ENCODE measurements at places on chromosomes 7 and 10. TPM values are rescaled to one million over a fixed set of nuclear protein-coding genes. Genes with fewer than 3 reads are reported as not detected.

Gene KNDC1
- total RNA-seq: not detected

Gene CDH23
- total RNA-seq: not detected

Gene AGBL3
- 3.5 TPM for total RNA-seq

Gene LGI1
- total RNA-seq: not detected

Gene TMEM176A
- not detected for total RNA-seq

Gene RBM20
- 0.36 TPM for total RNA-seq

Gene FKBP14
- total RNA-seq: 31.1 TPM

Gene SFMBT2
- 0.20 TPM for total RNA-seq

Gene CRYGN
- total RNA-seq: not detected

Gene GIMAP5
- not detected for total RNA-seq

Gene HOXA4
- 4.3 TPM for total RNA-seq

Gene NPSR1
- total RNA-seq: not detected

Gene SUN3
- total RNA-seq: not detected

Gene C7orf57
- 1.4 TPM for total RNA-seq

Gene GNGT1
- total RNA-seq: 0.24 TPM

Gene PTF1A
- not detected for total RNA-seq

Gene LFNG
- 19.1 TPM for total RNA-seq

Gene C1QL3
- not detected for total RNA-seq

Gene PON1
- not detected for total RNA-seq

Gene EIF5AL1
- total RNA-seq: 0.12 TPM

Gene TLL2
- under 0.01 TPM for total RNA-seq

Gene TPK1
- 2.7 TPM for total RNA-seq

Gene TACC2
- total RNA-seq: 7.3 TPM

Gene ACSM6
- not detected for total RNA-seq

Gene LIPF
- total RNA-seq: not detected

Gene IMMP2L
- total RNA-seq: 10.5 TPM

Gene CHRM2
- 0.84 TPM for total RNA-seq

Gene SLC37A3
- total RNA-seq: 22.1 TPM

Gene PLPP4
- total RNA-seq: 16.4 TPM

Gene AMPH
- 1.7 TPM for total RNA-seq

Gene ITPRIP
- total RNA-seq: 4.0 TPM

Gene ADAMTS14
- 10.1 TPM for total RNA-seq

Gene TBX20
- 0.12 TPM for total RNA-seq

Gene STEAP1
- total RNA-seq: 30.0 TPM

Gene USP6NL
- 14.2 TPM for total RNA-seq

Gene AKR1B1
- 358 TPM for total RNA-seq

Gene DGKB
- not detected for total RNA-seq

Gene CCL24
- not detected for total RNA-seq

Gene RHOBTB1
- 12.4 TPM for total RNA-seq

Gene NUTM2E
- total RNA-seq: not detected

Gene GRM3
- not detected for total RNA-seq

Gene CLEC5A
- not detected for total RNA-seq

Gene SPDYE18
- total RNA-seq: not detected

Gene TWIST1
- total RNA-seq: 32.0 TPM

Gene ACSL5
- 18.5 TPM for total RNA-seq

Gene GJD4
- not detected for total RNA-seq
